ENCODE measurements at places on chromosomes 1 and 21.
A peak's percentile ranks its signal among the peaks of the same experiment; 100 is the strongest.

GRCh38 chr21:26972192-26972591 is 5.3 kb upstream of the ADAMTS5 start:
- DNase-seq = no peak

DNA sequence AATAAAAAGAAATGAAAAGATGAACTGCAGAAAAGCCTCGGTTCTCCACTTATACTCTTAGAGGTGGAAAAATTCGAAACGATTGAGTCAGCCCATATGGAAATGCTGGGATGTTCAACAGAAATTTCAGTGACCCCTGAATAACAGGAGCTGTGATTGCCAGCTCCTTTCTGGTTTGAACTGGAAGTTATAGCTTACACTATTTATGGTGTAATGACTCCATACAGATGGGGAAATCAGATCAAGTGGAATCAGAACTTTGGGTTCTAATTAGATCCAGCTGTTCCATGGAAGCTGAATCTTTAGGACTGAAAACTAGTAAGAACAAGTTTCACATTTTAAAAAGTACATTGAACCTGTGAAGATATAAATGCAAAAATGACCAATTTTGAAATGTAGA is 569.3 kb upstream of the ZRANB2 start:
- DNase-seq = no peak

GRCh38 chr1:27318136-27318535 is 3.8 kb upstream of the TMEM222 start:
- no peak for DNase-seq

DNA sequence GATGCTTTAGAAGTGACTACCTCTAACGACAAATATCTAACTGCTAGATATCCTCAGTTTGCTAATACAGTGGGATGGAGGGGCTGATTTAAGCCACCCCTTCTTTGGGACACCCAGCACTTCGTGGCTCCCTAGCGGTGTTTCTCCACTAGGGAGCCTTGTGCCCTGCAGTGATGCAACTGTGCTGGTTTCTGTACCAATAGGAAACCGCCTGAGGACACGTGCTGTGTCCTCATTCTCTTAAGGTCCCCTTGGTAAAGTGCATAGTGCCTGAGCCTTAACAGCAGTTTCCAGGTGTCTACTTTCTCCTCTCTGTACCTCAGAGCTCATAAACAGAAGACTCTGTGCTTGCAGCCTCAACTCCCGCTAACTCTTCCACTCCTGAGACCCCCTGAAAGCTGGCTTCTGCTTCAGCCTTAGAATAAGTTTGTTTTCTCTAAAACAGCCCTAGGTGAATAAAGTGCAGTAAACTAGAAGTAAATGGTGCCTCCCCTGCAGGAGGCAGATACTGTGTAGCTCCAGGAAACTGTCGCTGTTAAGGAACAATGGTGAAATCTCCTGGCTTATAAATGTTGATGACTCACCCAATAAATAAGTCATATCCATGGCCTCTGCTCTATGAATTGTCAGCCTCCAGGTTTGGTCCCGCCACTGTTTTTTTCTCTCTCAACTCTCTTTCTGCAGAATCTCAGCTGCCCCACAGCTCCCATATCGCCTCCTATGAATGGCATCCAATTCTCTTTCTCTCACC is 130.4 kb downstream of the AK5 start:
- no peak for DNase-seq

GRCh38 chr1:158491316-158491715 is 19.3 kb downstream of the OR10R2 start:
- DNase-seq = no peak

DNA sequence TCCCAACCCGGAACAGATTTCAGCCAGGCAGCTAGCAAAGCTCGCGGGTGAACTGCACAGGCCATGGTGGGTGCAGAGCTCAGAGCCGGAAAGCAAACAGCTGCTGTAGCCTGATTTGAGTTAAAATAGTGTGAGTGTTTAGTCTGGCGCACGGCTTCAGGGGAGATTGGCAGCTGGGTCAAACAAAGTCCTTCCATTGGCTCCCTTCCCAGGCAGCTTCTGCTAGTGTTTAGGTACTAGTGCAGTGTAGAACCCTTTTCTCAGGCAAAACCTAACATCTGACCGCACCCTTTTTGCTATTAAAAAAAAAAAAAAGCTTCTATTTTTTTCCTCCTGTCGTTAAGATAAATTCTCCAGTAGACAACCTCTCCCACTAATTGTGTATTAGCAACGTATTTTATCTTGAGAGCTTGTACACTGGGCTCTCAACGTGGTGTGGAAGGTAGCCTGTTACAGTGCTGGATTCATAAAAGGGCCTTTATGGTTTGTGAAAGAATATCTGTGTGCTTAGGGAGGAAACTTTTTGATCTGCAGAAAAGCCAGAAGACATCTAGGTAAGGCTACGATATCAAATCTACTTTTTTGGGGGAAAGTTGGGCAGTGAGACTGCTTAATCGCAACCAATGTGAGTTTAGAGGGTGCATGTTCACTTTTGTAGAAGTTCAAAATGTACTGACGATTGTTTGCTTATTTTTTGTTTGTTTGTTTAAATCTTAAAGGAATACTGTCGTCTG is 689.6 kb downstream of the USP25 start:
- DNase-seq = peak; percentile 79

DNA sequence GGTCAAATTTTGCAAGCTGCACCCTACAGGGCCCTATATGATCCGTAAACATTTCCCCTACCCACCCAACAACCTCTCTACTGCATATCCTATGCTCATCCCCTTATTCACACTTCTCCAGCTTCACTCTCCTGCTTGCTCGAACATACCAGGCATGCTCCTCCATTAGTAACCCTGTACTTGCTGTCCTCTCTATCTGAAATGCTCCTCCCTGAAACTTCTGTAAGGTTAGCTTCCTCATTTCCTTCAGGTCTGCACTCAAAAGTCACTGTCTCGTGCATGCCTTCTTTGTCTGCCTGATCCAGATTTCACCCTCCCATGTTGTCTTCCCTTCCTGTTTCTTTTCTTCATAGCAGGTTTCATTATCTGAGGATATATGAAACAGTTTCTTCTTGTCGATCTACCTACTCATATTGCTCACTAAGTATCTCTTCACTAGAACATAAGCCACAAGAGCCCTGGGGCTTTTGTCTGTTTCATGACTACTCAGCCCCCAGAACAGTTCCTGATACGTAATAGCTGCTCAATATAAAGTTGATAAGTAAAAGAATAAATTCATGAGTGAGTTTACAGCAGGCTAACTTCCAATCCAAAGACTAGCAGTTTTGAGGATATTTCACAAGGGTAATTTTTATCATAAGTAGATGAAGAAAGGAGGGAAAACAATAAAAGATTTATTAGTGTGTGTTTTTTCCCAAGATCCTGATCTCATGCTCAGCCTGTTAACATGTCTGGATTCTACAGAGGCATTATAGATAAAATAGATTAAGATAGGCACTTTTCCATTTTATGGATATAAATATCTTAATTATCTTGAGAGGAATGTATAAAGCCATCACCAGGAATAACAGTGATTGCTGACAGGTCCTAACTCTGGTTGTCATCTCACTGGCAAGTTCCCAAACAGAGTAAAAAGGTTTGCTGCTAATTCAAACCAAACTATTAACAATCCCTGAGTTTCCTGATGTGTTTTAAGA is 392.5 kb upstream of the ESRRG start:
- DNase-seq = no peak

DNA sequence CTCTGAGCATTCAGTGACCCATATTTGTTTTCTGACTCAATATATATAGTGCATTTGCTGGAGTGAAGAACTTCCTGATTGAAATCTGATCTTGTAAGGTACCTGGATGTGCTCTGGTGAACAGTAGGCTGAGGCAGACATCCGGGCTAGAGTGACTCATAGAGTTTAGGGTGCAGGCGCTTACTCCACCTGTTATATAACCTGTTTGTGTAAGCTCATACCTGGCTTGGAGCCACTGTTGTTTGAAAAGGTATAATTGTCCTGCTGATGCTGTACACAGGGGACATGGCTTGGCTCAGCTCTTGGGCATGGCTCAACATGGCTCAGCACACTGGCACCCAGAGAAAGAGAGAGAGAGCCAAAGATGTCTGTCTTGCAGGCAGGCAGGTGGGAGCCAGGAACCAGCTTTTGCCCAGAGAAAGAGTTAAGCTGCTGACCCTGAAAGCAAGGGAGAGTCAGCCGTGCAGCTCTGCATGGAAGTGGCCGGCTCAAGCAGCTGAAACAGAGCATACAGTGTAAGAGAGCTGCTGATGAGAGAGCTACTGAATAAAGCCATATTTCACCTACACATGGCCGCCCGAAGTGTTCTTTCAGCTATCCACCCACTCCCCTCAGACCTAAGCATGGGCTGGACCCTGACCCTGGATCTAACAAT is 43.2 kb downstream of the GJA5 start:
- DNase-seq = no peak

DNA sequence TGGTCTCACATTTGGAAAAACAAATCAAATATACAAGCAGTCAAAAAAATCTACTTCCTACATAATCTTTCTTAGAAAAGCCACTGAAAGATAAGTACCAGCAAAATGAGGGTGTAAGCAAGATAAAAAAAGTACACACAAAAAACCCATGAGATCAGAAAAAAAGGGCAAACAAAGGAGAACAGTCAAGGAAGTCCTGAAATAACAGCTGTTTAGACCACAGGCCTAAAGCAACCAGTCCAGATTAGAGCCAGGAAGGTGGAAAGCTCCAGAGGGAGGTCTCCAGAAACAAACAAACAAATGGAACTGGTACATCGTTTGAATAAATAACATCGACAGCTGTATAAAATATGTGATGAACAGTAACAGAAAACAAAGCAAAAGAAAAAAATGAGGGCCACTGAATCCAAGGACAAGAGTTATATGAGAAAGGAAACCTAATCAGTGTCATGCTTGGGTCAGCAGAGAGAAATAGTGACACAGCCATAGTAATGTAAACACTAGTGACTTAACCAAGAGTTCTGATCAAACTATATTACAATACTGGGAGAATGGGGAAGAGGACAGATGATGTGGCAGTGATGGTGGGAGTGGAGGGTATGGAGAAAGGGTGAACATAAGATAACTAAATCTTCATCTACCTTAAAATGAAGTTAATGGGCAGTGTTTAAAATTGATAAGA is 67.5 kb downstream of the NVL start:
- DNase-seq = no peak

- no peak for DNase-seq
Observed at GRCh38 chr1:155999964-156000363, 20.8 kb downstream of the SSR2 start.

- DNase-seq = peak; percentile 92
Observed at GRCh38 chr1:91730801-91731732, 154.9 kb downstream of the TGFBR3 start.

- no peak for DNase-seq
Observed at GRCh38 chr1:111184663-111185062, 15.8 kb downstream of the DENND2D start.

GRCh38 chr21:36207577-36208320 is 51.1 kb downstream of the DOP1B start:
- no peak for DNase-seq

DNA sequence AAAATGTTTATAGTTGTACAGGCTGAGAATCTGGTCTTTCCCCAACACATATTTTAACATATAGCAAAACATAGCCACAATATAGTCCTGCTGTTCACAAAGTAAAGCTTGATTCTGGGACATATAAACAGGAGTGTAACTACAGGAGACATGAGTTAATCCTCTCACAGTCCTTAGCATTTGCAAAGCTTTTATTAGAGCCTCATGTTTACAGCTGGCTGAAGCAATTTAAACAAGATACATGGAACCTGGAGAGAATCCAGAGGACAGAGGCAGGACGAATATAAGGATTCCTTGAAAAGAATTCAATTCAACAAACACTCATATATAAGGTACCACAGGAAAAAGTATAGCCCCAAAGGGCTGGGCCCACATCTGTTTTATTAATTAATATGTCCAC is 163.4 kb downstream of the ADGRL4 start:
- DNase-seq = no peak

- DNase-seq = no peak
Observed at GRCh38 chr1:17004466-17005364, 7.0 kb downstream of the ATP13A2 start.

DNA sequence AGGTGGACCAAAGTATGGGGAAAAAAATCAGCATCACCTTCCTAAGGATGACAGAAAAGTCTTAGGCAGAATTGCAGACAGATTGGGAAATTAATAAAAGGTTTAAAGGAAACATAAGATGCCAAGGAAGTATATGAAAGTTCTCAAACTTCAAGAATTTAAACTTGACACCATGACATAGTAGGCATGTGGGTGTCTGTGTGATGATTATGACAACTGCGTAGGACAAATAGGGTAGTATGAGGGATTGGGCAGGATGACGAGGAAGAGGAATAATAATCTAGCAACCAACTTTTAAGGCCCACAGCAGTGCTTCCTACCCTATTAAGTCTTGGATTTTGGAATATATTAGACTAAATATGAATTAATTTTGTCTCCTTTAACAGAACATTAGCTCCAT is 52.4 kb downstream of the HNRNPR start:
- no peak for DNase-seq

DNA sequence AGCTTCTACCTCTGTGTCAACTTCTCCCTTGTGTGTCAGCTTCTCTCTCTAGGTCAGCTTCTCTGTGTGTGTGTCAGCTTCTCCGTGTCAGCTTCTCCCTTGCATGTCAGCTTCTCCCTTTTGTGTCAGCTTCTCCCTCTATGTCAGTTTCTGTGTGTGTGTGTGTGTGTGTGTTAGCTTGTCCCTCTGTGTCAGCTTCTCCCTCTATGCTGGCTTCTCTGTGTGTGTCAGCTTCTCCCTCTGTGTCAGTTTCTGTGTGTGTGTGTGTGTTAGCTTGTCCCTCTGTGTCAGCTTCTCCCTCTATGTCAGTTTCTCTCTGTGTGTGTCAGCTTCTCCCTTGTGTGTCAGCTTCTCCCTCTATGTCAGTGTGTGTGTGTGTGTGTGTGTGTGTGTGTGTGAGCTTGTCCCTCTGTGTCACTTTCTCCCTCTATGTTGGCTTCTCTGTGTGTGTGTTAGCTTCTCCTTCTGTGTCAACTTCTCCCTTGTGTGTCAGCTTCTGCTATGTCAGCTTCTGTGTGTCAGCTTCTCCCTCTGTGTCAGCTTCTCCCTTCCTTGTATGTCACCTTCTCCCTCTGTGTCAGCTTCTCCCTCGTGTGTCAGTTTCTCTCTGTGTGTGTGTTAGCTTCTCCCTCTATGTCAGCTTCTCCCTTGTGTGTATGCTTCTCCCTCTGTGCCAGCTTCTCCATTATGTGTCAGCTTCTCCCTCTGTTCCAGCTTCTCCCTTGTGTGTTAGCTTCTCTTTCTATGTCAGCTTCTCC is 6.3 kb upstream of the UBXN10 start:
- no peak for DNase-seq

DNA sequence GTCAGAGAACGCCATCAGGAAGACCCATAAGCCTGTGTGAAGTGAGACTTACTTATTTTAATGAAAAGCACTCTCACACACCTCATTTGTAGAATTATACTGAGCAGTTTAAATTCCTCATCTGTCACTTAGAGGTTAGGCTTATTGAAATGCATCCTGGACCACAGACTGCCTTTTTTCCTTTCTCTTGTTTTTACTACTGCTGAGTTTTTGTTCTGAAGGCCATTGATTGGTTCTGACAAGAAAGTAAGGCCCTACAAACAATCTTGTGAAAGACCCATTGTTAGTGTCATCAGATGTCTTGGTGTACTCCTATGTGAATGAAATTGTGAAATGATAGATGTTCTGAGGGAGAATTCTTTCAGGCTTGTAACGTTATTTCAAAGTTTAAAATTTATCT is 1343.3 kb upstream of the ADGRL2 start:
- DNase-seq = no peak
